ENCODE measurements at places on chromosomes 13 and 19.

DNA sequence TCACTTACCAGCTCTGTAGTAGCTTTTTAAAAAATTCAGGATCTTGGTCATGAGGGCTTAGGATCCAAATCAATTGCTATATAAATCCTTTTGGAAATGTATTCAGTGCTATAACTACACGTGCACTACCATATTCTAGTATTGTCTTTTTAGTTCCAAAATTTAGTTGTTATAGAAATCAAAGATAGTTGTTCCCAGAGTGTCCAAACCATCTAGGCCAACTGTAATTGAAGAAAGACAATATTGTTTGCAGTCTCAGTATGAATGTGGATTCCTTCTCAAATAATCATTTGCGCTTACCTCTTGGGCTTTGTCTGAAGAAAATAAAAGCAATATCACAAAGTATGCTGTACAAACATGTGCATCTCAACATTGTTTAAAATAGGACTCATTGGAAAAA, 184.1 kb upstream of the EDNRB start:
- DNase-seq: no peak

GRCh38 chr19:52600639-52601024, 30.5 kb downstream of the ZNF701 start:
- DNase-seq: no peak

DNA sequence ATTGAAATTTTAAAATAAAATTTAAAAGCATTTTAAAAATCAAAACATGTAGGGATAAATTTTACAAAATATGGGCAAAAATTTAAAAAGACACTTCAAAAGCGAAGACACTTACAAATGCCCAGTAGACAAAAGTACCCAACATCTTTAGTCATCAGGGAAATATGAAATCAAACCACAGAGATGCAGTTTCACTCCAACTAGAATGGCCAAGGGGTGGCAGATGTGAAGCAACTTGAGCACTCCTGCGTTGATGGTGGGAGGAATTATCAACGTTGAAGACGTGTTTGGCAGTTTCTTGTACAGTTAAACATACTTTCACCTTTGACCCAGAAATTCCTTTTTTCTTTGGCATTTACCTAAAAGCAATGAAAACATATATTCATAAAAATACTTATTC, 518.0 kb upstream of the SGCG start:
- no peak for DNase-seq

- no peak for DNase-seq
Measured at GRCh38 chr13:46637213-46637612, 84.2 kb downstream of the LRCH1 start.

DNA sequence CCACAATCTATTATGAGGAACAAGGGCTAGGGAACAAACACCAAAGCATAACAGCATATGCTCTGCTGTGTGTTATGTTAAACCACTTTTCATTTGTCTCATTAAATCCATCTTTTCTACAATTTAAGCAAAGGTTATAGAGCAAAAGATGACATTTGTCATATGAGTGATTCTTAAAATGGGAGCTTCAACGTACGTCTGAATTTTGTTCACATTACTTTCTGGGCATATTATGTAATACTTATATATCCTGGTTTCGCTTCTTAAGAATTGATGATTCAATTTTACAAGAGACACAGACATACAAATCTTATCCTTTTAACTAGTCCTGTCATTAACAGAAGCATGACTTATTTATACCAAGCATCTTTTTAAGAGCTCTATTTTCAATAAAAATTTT, 3.3 kb upstream of the TPP2 start:
- no peak for DNase-seq

DNA sequence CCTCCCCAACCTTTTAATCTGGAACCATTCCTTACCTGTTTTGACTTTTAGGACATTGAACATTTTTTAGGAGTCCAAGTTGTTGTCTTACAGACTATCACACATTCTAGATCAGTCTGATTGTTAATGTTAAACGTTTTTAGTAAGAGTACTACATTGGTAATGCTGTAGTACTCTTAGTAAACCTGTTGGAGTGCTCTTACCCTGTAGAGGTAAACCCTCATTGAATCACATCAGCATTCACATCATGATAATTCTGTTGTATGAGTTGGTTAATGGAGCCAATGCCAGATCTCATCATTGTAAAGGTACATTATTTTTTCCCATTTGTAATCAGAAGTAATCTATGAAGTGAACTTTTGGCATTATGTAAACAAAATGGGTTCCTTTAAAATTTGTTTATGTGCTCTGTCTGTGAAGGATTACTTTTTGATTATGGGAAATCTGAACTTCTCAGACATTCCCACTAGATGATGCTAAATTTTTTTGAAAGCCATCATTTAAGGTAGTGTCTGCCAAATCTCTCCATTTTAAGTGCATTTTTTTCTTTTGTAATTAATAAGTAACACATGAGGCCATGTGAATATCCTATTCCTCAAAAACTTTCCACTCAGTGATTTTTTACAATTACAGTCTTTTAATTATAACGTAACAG, 55.2 kb downstream of the VWA8 start:
- DNase-seq: peak; percentile 23

GRCh38 chr13:22357132-22357531, 686.3 kb downstream of the FGF9 start:
- no peak for DNase-seq

- DNase-seq: no peak
Measured at GRCh38 chr19:34313188-34313587, 51.8 kb upstream of the GPI start.

DNA sequence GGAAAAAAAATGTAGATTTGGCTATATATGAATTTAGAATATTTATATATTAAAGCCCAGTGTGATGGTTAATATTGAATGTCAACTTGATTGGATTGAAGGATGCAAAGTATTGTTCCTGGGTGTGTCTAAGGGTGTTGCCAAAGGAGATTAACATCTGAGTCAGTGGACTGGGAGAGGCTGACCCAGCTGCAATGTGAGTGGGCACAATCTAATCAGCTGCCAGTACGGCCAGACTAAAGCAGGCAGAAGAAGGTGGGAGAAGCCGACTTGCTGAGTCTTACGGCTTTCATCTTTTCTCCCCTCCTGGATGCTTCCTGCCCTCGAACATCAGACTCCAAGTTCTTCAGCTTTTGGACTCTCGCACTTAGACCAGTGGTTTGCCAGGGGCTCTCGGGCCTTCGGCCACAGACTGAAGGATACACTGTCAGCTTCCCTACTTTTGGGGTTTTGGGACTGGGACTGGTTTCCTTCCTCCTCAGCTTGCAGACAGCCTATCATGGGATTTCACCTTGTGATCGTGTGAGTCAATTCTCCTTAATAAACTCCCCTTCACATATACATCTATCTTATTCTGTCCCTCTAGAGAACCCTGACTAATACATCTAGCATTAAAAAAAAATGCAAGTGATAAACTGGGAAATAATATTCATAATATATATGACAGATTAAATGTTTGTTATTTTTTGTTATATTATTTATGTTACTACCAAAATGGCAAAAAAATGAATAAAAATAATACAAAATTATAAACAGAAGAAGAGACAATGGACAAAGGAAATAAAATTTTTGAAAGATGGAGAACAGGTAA, 122.4 kb downstream of the DLEU7 start:
- DNase-seq: no peak

- DNase-seq: no peak
Measured at GRCh38 chr19:19446655-19447437, 41.4 kb downstream of the GATAD2A start.

DNA sequence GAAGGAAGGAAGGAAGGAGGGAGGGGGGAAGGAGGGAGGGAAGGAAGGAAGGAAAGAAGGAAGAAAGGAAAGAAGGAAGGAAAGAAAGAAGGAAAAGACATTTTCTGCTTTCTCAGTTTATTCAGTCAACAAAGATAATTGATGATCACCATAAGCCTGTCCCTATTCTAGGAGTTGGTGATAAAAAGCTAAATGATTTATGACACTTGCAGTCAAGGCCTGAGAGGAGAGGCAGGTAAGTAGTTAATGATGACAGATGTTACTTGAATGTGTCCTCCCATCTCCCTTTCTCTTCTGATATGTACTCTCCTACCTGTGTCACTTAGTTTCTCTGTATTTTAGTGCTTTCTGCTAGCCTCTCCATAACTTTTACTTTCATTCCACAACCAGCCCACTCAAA, 141.3 kb downstream of the SLITRK6 start:
- DNase-seq: no peak

- no peak for DNase-seq
Measured at GRCh38 chr13:41491436-41491835, 34.1 kb downstream of the RGCC start.

DNA sequence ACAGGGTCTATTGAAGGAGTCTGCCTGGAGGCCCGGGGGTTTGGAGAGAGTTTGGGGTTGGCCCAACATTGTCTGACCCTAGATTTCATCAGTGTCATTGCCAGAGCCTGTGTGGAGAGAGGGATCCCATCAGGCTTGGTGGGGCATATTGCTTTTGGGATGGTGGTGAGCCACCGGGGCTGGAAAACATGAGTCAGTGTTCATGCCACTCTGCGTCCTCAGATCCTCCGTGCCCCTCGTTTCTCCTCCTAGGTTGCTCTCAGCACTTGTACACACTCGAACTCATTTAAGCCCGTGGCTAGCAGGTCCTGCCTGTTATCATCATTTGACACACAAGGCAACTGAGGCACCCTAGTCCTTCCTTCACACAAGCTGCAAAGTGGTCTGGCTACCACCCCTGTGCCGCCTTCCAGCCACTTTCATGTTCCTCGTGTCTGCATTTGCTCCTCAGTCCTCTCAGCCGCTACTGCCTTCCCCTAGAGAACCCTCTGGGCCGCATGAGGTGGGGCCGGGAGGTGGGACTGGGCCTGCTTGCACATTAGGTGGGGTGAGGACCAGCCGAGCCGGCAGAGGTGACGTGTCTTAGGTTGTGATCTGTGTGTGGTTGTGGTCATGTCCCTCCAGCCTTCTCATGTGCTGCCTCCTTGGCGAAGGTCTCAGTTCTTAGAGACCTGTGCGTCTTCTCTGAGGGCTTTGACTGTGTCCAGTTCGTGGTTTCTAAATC, 3.6 kb downstream of the NACC1 start:
- no peak for DNase-seq

- DNase-seq: peak; percentile 8
Measured at GRCh38 chr19:51784922-51785690, 9.9 kb upstream of the FPR3 start.

DNA sequence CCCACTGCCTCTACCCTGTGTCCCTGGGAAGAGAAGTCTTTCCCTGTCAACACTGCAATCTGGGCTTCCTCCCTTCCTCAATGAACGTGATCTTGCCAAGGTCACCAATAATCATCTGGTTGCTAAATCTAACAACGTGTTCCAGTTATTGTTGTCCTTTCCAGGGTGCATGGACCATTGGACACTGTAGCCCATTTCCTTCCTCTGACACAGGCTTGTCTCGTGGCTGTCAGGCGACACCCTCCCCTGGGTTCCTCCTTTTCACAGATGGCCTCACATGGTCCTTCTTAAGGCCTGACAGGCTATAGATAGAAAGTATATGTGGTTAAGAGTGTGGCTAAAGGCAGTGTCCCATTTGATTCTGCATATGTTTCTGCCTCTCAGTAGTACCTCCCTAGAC, 67.7 kb upstream of the STARD13 start:
- peak; percentile 73 for DNase-seq

GRCh38 chr19:32406161-32407003, 812 bp downstream of the DPY19L3 start:
- peak; percentile 9 for DNase-seq

DNA sequence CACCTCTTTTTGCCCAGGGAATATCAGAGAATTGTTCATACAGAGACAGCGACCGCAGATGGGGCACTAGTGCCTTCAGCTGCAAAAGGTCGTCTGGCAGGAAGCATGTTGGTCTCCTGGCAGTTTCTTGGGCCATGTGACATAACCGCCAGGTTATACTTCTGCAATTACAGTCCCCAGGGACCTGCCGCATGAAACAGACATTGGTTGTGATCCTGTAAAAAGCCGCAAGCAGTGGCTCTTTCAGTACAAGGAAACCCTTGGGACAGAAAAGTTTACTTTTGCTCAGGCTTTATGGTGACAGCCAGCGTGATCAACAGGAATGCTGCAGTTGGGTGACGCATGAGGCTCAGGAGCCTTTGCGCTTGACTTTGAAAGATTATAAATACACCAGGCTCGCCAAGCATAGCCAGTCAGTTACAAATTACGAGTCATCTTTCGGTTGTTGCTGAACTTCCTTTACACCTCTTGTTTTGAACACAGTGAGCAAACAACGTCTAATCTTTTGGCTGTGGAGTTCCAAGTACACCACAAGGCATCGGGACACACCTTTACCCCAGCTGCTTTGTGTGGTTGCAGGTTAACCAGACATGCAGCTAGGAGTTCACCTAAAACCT, 50.5 kb upstream of the UBE2L5 start:
- no peak for DNase-seq

DNA sequence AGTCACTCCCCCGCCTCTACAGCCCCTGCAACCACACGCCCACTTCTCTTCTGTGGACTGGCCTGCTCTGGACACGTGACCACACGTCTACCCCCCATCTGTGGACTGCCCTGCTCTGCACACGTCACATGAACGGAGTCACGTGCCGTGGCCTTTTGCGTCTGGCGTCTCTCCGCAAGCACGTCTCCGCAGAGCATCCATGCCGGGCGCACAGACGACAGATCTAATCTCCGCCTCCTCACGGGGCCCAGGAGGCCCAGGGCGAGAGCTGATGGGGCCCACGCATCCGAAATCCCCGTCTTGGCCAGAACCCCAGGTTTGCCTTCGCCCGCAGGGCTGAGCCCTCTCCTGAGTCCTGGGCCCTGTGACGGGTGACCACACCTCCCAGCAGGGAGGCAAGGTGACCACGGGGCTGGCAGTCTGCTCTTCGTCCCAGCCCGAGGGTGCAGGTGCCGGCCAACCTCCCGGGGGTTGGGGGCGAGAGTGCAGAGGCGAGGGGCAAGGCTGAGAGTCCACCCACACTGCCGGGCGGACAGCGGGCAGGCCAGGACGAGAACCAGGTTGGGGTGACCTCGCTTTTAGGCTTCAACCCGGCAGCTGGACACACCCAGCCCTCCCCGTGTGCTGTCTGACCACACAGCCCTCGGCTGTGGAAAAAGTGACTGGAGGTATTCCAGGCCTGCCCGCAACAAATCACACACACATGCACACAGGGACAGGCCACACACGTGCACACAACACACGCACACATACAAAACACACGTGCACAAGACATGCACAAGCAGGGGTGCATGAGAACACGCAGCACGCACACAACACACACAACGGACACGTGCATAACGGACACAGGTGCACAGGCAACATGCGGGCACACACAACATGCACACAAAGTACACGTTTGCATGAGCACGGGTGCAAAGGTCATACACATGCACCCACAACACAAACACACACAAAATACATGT, 3.9 kb downstream of the SBNO2 start:
- DNase-seq: peak; percentile 51

GRCh38 chr13:110425444-110425780, 118.3 kb downstream of the COL4A2 start:
- DNase-seq: no peak

GRCh38 chr19:33152176-33152575, 20.3 kb downstream of the WDR88 start:
- no peak for DNase-seq

DNA sequence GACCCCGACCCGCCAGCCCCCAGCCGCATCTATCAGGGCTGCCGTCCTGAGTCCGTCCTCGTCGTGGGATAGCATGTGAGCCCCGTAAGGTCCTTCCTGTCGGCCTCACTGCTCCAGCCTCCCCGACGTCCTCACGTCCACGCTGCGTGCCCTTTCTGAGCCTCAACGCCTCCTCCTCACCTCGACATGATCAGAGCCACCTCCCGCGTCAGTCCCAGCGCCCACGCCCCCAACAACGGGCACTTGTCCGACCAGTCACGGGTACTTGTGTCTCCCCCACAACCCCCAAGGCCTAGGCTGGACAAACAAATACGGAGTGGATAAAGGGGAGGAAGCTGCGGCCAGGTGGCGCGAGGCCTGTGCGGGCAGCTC, 665 bp downstream of the ZNF497 start:
- DNase-seq: no peak

Measured in tongue (tissue), 3 donors.